ENCODE measurements at places on chromosomes 7 and 10. TPM values are rescaled to one million over a fixed set of nuclear protein-coding genes. Genes with fewer than 3 reads are reported as not detected.

- peaks cover 13% of the 10 kb centered on the region for H3K4me1 ChIP-seq
- peak overlapping the region; percentile 96 for H3K4me3 ChIP-seq
- H3K27me3 ChIP-seq: peaks cover 59% of the 10 kb centered on the region
- H3K27ac ChIP-seq: peak overlapping the region; percentile 87
Measured at GRCh38 chr7:26863518-26864308, 677 bp downstream of the SKAP2 start.

The TMEM209 gene
- 23.4 TPM for total RNA-seq

DNA sequence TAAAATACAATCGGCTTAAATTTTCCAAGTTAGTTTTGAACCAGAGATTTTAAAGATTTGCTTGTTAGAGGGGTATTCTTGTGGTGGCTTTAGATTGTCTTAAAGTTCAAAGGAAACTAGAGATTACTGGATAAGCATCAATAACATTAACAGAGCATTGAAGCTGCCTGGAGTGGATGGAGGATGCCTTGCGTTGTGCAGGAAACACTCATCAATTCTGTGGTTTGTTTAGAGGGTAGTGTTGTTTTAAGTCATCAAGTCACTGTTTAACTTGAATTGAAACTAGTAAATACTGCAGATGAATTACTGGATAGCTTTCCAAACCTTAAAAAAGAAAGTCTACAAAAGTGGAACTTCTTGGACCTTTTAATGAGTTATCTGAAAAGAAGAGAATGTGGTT is 218.6 kb downstream of the CELF2 start:
- no peak overlapping the region for H3K27ac ChIP-seq
- H3K4me3 ChIP-seq: no peak overlapping the region
- DNase-seq: no peak
- peaks cover 7% of the 10 kb centered on the region for H3K4me1 ChIP-seq

- H3K27me3 ChIP-seq: no peaks in the 10 kb centered on the region
- no peak overlapping the region for H3K27ac ChIP-seq
- H3K36me3 ChIP-seq: no peaks in the 10 kb centered on the region
- no peak overlapping the region for H3K4me3 ChIP-seq
Measured at GRCh38 chr7:124276005-124276622, 243.2 kb upstream of the TMEM229A start.

DNA sequence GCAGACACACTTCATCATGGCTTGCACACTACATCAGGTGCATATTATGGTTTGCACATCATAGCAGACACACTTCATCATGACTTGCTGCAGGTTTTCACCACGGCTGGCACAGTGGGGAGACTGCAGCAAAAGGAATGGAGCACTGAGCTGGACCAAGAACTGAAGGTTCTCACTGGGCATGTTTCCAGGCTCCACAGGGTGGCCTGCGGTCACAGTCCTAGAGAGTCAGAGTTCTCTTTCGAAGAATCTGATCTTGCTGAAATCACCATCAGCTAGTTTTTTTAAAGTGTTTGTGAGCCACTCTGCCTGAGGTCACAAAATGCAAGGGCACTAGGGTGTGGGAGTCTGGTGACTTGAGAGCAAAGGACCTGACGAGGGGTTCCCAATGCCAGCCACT is 140.4 kb upstream of the NPY start:
- no peaks in the 10 kb centered on the region for H3K4me1 ChIP-seq
- no peak for DNase-seq
- H3K27me3 ChIP-seq: peaks cover 3% of the 10 kb centered on the region
- no peak overlapping the region for H3K4me3 ChIP-seq
- H3K36me3 ChIP-seq: no peaks in the 10 kb centered on the region

DNA sequence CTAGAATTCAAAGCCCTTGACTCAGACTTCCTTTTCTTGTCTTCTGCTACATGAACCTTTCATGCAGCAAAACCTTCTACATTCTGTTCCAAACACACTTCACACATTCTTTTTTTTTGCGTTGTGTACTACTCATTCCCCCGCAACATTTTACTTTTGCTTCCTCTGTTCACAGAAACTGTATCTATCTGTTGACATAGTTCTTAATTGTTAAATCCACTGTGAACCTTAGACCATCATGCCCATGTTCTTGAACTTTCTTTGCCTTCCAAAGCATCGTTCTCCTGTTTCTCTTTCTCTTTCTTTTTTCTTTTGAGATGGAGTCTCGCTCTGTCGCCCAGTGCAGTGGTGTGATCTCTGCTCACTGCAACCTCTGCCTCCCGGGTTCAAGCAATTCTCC is 14.2 kb downstream of the CCSER2 start:
- no peak overlapping the region for H3K27ac ChIP-seq
- DNase-seq: no peak
- peaks cover 22% of the 10 kb centered on the region for H3K4me1 ChIP-seq
- peaks cover 4% of the 10 kb centered on the region for H3K36me3 ChIP-seq
- H3K4me3 ChIP-seq: no peak overlapping the region

DNA sequence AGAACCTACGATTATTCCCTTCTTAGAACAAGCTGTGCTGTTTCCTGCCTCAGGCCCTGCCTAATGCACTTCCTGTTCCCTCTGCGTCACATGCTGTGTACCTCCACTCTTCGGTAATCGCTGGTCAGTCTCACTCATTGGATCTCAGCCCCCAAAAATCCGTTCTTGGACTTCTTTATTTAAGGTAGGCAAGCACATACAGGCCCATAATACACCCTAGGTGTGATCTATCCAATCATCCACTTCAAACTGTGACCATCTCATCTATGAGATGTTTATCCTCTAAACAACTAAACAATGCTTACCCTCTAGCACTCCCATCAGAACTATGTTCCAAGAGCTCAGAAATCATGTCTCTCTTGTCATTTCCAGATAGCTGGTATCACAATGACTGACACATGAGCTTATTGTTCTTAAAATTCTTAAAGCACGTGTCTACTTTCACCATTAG is 83.9 kb downstream of the CADPS2 start:
- DNase-seq: no peak
- no peaks in the 10 kb centered on the region for H3K36me3 ChIP-seq
- H3K27me3 ChIP-seq: no peaks in the 10 kb centered on the region
- no peak overlapping the region for H3K27ac ChIP-seq
- H3K4me1 ChIP-seq: no peaks in the 10 kb centered on the region
- H3K4me3 ChIP-seq: no peak overlapping the region

- H3K4me3 ChIP-seq: no peak overlapping the region
- H3K27me3 ChIP-seq: no peaks in the 10 kb centered on the region
- no peaks in the 10 kb centered on the region for H3K4me1 ChIP-seq
- no peak overlapping the region for H3K27ac ChIP-seq
- DNase-seq: peak; percentile 54
Measured at GRCh38 chr10:132104062-132104461, 38.3 kb downstream of the JAKMIP3 start.

DNA sequence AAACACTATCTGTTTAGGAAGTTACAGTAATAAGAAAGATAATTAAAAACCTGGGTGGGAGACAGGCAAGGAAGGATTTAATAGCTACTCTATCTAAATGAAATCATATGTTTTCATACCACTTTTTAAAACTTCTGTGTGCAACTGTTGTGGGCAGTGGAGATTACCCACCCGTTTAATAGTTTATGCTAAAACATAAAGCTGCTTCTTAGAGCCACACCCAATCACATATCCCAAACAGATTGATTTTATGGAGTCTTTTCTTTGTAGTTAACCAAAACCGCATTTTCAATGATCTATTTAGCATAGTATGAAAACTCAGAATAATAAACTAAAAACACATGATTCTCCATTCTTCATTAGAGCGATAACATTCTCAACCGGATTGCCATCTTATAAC is 304.1 kb downstream of the AGMO start:
- no peaks in the 10 kb centered on the region for H3K4me1 ChIP-seq
- H3K36me3 ChIP-seq: no peaks in the 10 kb centered on the region
- no peak overlapping the region for H3K27ac ChIP-seq
- no peaks in the 10 kb centered on the region for H3K27me3 ChIP-seq
- H3K4me3 ChIP-seq: no peak overlapping the region

The SLC39A12 gene
- not detected for total RNA-seq

DNA sequence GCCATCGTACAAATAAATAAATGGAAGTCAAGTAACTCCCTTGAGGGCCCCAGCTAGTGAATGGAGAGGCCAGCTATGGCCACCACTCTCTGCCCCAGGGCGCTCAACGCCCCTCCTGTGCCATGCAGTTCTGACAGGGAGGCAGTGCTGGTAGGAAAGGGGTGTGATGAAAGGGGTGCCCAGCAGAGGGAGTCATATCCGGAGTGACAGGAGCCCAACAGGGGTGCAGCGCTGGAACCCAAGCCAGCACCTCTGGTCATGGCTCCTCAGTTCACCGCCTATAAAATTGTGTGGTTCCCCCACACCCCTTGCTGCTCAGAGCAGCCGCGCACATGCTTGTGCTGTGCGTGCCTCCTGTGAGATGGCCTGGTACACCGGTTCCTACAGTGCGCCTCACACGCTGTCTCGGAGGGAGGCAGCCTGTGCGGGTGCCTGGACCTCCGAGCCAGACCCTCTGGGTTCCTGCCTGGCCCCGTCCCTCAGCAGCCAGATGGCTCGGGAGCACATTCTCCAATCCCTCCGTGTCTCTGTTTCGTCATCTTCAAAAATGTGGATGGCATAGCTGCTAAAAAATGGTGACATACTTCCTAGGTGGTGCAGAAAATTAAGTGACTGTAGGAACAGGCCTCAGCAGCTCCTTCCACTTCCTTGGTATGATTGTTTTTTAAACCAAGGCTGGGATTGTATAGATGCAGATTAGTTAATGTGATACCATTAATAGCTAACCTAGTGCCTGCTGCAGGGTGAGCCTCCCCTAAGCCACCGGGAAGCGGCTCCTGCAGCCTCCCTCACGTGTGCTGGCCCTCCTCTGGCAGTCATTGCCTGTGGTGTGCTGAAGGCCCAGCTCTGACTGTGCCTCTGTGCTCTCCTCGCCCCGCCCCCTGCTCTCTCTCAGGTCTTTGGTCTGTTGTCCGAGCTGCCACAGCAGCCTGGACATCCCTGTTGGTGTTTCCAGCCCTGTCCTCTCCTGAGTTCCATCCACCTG is 125.8 kb downstream of the EGFR start:
- no peaks in the 10 kb centered on the region for H3K27me3 ChIP-seq
- H3K36me3 ChIP-seq: peaks cover 46% of the 10 kb centered on the region
- H3K4me1 ChIP-seq: peaks cover 21% of the 10 kb centered on the region
- H3K4me3 ChIP-seq: no peak overlapping the region

DNA sequence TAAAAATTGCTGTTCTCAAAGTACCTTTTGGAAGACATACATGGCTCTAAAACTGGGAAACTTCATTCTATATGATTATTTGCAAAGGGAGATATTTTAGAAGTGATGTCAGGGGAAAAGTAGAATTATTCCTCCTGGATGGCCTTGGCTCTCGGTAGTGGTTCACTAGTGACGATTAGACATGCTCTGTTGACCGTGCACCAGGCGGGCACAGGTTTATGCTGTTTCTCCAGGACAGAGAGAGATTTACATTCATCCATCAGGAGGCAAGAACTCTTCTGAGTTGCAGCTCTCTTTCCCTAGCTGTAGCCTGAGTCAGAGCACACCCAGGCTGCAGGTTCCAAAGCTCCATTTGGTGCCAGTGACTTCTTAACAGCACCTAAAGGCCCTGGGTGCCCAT is 184.9 kb upstream of the WDR11 start:
- no peaks in the 10 kb centered on the region for H3K36me3 ChIP-seq
- DNase-seq: no peak
- H3K4me3 ChIP-seq: no peak overlapping the region
- no peaks in the 10 kb centered on the region for H3K27me3 ChIP-seq

GRCh38 chr7:131161103-131161502 is 166.6 kb upstream of the MKLN1 start:
- H3K27me3 ChIP-seq: peaks cover 3% of the 10 kb centered on the region
- H3K36me3 ChIP-seq: no peaks in the 10 kb centered on the region
- DNase-seq: no peak
- H3K27ac ChIP-seq: no peak overlapping the region

The GCK gene
- total RNA-seq: not detected

The PNLIPRP2 gene
- not detected for total RNA-seq

DNA sequence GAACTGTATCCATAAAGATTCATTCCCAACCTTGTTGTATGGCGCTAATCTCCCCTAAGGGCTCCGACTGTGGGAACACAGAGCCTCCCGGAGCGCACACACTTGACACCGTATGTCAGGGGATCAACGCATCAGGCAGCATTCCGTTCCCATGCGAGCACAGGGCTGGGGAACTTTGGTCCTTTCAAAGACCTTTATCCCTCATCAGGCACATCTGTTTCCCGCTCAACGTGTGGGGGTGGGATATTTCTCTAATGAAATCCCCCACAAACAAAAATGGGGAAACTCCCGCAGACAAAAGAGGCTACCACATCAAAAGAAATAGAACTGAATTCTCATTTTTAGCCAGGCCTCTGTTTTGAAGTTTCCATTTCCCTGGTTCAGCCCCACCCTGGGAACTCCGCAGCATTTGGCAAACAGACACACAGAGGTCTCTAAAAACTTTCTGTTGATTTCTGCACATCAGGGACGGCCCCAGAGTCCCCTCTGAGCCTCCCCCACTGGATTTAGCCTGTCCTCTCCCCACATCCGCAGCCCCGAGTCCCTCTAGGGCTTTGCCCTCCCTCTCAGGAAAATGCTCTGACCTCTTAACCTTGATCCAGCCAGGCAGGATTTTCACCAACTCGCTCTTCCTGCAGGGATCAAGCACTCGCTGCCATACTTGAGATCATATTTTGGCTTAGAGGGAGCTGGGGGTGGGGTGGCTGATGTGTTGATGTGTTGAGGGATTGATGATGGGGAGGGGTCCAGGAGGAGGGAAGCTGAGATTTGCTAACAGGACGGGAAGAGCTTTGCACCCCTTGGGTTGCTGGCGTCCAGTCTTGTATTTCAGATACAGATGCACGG is 6.6 kb downstream of the CPA5 start:
- peaks cover 61% of the 10 kb centered on the region for H3K4me1 ChIP-seq
- peak overlapping the region; percentile 10 for H3K4me3 ChIP-seq
- no peak for DNase-seq

DNA sequence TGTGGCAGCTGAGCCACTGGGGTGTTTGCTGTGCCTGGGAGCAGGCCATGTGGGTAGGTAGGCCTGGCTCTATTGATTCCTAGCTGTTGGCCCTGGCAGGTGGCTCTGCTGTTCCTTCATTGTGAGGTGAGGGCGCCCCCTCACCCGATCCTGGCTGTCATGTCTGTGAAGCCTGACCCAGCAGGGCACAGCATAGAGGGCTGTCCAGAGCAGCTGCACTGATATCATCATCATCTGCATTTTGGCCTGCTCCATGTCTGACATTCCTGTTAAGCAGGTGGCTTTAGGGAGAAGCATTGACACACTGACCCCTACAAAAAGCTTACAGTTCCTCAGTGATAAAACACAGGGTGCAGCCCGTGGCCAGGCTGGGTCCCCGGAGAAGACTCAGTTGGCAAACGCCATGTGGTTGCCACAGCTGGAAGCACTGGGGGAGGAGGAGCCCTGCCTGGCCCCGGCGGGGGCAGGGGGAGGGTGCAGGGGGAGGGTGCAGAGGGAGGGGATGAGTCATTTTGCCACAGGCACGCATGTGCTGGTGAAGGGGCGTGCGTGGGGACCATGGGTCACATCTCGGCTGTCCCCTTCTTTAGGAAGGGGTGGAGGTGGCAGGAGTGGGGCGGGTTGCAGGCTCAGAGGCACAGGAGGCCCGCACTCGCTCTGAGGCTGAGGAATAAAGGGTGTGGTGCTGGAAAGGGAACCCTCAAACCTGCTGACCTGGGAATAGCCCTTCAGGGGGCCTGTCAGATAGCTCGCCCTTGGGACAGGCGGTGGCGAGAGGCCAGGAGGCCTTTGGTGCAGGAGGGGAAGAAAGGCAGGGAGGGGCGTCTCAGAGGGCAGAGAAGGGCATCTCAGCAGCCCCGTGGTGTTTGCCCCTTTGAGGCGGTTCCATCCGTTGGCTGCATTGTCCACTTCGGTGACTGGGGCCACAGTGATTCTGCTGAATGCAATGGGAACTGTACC is 31.6 kb downstream of the IKZF1 start:
- no peaks in the 10 kb centered on the region for H3K4me1 ChIP-seq
- H3K4me3 ChIP-seq: no peak overlapping the region
- peaks cover 10% of the 10 kb centered on the region for H3K27me3 ChIP-seq
- no peaks in the 10 kb centered on the region for H3K36me3 ChIP-seq
- no peak overlapping the region for H3K27ac ChIP-seq
- no peak for DNase-seq

The LYZL1 gene
- total RNA-seq: not detected

The TAF3 gene
- total RNA-seq: 8.0 TPM

The CTNNA3 gene
- 0.39 TPM for total RNA-seq
